ENCODE measurements at places on chromosomes 6 and 20. TPM values are rescaled to one million over a fixed set of nuclear protein-coding genes. Genes with fewer than 3 reads are reported as not detected.

- DNase-seq, result no peak
- no peaks in the 10 kb centered on the region for H3K36me3 ChIP-seq
- H3K4me3 ChIP-seq, result peak overlapping the region; percentile 48
- H3K4me1 ChIP-seq, result peaks cover 43% of the 10 kb centered on the region
- H3K27ac ChIP-seq, result peak overlapping the region; percentile 96
- H3K27me3 ChIP-seq, result no peaks in the 10 kb centered on the region
Measured at GRCh38 chr6:149033454-149033853, 284.1 kb upstream of the TAB2 start.

The DEFB110 gene
- not detected for total RNA-seq

GRCh38 chr6:168851460-168852375 lies 401.9 kb downstream of the THBS2 start:
- H3K36me3 ChIP-seq, result no peaks in the 10 kb centered on the region
- H3K27ac ChIP-seq, result no peak overlapping the region
- H3K27me3 ChIP-seq, result no peaks in the 10 kb centered on the region

DNA sequence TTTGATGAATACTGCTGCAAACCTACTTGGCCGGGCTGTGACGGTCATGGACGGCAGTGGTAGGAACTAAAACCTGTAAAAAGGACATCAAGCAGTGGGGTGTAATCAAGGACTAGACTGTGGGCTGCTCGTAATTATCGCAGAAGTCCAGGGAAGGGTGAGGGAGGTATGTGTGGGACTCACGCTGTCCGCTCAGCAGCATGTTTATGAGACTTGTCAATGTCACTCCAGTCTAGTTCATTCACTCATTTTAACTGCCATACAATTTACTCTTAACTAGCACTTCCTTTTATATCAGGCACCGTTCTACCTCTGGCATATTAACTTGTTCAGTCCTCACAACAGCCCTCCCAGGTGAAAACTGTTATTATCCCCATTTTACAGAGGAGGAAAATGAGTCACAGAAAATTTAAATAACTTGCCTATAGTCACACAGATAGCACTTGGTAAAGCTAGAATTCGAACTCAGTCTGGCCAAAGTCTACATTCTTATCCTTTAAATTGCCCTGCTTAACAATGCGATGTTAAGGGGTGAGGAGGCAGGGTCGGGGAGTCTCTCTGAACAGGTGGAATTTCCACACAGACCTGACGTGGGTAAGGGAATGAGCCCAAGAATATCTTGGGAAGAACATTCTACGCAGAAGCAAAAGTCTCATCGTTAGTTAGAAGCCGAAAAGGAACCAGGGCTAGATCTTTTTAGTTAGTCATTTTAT lies 4.1 kb downstream of the PNPLA1 start:
- no peaks in the 10 kb centered on the region for H3K4me1 ChIP-seq
- H3K4me3 ChIP-seq, result no peak overlapping the region
- peaks cover 47% of the 10 kb centered on the region for H3K27me3 ChIP-seq
- DNase-seq, result no peak

Measured in GM23248 (cell line).